ENCODE measurements at places on chromosomes 12 and 14.

DNA sequence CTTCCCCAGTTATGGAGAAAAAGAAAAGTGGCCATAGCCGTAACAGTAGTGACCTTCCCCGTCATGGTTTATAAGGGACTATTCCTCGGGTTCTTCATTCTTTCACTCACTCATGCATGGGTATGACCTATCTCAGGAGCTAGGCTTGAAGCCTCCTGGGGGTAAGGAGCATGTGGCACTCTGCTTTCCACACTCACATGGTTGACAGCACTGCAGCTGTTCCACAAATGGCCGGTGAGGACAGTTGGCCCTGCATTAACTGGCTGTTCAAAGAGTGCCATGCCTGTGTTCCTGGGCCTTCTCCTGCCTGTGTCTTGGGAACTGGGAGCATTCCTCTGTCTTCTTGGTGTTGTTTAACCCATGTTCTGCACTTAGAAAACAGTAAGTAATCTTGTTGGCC, 66.2 kb upstream of the PNMA1 start:
- no peak for DNase-seq

GRCh38 chr12:11580125-11580751, 69.2 kb upstream of the ETV6 start:
- no peak for DNase-seq

DNA sequence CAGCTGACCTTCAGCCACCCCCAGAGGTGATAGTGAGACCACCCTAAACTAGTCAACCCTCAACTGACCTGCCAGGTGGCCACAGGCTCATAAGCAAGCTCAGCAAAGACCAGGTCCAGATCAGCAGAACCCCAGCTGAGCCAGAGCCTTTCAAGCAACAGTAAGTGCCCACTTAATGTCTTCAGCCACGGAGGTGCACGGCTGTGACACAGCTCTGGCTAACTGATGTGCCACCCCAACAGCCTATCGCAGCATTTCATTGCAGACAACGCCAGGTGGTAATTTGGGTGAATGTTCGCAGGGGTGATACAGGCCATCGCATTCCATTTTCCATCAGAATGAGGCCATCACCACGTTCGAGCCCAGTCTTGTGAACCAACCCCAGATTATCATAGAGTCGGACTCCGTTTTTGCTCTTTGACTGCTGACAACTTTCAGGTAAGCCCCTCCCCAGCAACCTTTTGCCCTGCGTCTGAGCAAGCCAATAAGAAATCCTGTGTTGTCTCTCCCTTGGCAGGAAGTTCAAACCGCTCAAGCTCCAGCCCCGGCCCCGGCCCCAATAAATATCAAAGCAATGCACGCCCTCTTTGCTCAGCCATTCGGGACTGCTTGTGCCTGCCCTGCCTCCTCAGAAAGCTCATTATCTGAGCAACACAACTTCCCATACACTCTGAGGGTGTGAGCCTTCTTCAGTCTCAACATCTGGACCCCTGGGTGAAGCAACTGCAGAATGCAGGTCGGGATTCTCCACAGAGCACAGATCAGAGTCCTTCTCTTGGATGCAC, 44.4 kb downstream of the JAG2 start:
- DNase-seq = no peak

DNA sequence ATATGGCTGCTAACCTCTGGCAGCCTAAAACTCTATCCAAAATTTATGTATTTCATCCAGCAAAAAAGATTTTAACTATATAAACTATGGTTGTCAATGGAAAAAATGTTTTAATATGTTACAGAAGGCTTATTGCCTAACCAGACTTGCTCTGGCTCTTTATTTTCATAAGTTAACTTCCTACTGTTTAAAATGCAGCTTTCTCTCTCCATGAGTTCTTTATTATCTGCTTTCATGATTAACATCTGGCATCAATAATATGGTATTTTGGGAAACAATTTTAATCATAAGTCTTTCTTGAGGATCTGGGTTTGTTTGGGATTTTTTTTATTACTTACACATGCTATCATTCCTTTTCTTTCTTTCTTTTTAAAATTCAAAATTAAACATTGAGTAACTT, 20.5 kb downstream of the KERA start:
- DNase-seq = no peak

- DNase-seq = no peak
Observed at GRCh38 chr12:27627123-27627852, 69.0 kb upstream of the REP15 start.

DNA sequence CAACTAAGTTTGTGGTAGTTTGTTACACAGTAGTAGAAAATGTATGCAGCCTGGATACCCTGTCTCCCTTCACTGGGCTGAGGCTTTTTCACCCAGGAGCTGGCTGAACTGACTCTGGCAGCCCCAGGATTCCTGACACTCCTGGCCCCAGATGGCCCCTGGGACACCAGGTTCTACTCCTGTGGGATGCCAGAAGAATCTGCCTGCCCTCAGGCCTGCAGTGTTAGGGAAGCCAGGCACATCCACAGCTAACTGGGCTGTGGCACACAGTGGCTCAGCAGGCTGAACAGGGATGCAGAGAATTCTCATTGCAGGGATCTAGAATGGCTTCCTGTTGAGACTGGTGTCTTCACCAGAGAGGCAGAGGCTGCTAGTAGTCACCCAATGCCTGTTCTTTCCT, 8.5 kb downstream of the IFI27 start:
- DNase-seq = no peak

DNA sequence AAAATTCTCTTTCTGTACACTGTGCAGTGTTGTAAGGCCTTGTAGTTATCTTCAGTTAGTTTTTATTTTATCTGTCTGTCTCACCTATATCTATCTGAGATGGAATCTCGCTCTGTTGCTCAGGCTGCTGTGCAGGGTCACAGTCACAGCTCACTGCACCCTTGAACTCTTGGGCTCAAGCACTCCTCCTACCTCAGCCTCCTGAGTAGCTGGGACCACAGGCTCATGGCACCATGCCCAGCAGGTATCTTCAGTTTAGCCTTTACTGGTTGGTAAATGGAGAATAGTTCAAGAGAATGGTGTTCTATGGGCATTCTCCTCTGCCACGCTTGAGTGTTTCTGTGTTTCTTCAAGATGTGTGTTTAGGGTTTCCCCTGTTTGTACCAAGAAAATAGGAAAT, 13.6 kb downstream of the TULP3 start:
- DNase-seq = no peak

DNA sequence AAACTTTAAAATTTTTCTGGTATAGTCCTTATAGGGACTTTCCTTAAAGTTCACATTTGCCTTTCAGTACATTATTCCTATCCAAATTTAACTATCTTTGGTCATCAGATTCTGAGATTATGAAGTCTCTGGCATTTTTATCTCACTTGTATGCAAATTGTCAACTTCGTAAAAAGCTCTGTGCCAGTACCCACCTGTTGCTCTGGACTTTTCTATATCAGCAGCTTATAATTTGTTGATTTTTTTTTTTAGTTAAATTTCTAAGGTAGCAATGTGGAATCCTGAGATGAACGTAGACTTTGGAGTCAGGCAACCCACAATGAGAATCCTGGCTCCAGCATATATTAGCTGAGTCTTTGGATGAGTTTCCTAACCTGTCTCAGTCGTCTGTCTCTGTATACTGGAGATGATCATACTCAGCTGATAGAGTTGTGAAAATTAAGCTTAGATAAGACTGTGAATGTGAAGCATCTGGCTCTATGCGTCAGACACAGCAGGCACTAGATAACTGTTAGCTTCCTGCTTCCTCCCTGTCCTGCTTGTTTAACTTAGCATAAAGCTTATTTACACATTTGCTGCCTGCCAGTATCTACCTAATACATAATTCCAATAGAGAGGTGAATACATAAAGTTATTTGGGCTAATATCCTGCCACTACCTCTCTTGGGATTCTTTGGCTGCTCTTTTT, 59.8 kb downstream of the MARK3 start:
- no peak for DNase-seq

Measured in stimulated activated CD8-positive, alpha-beta memory T cell treated with anti-CD3 and anti-CD28 coated beads, Interleukin-2, amount 100 ng/mL, for 1 hour (primary cell).